Neural progenitor cell (in vitro differentiated cells): ENCODE measurements at places on chromosomes 1 and 21.

GRCh38 chr1:12532405-12533315, 85.3 kb downstream of the DHRS3 start:
- no peak for DNase-seq

- no peak for DNase-seq
Observed at GRCh38 chr1:32249831-32250525, 1.1 kb upstream of the LCK start.

DNA sequence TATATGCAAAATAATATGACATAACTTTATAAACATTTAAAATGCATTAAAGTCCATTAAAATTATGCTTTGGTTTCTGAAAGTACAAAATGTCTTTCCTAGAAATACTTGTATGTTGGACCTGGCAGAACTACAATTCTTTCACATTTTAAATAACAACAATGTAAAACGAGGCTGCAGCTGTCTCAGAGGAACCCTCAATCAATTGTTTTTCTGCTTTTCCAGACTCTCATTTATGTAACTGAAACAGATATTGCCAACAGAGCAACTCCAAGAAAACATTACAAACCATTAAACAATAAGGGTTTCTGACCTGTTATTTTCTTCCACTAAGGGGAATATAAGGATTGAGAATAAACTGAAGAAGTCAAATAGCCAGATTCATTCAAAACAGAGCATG, 1193.4 kb downstream of the NCAM2 start:
- DNase-seq = no peak

- DNase-seq = no peak
Observed at GRCh38 chr1:224500796-224501195, 66.2 kb upstream of the WDR26 start.

- DNase-seq = no peak
Observed at GRCh38 chr1:150385537-150386445, 21.8 kb downstream of the RPRD2 start.

DNA sequence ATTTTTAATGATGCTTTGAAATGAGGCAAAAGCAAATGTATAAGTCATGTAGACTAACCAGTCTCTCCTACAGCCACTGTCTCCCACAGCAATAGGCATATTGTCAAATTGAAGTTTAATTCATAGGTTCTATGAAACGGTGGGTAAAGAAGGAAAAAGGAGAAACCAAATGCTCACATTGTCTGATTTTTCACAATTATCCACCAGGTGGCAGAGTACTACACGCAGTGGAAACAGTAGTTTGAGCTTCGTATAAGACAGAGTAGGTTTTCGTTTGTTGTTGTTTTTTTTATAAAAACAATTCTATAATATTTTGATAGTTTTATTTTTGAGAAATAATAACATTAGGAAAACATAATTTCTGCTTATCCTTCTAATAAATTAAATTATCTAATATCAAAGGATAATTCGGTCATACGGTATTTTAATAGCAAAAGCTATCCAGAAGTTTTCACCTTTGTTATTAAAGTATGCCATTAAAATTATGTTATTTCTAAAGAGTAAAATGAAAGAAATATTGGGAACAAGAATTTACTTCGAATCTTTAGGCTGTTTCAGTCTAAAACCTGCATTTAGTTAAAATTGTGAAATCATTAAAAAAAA, 39.1 kb downstream of the TYW3 start:
- DNase-seq = peak; percentile 68

GRCh38 chr21:42781150-42781970, 98.0 kb downstream of the WDR4 start:
- DNase-seq = peak; percentile 49

- DNase-seq = peak; percentile 36
Observed at GRCh38 chr1:212507369-212507768, 74.6 kb downstream of the NENF start.

DNA sequence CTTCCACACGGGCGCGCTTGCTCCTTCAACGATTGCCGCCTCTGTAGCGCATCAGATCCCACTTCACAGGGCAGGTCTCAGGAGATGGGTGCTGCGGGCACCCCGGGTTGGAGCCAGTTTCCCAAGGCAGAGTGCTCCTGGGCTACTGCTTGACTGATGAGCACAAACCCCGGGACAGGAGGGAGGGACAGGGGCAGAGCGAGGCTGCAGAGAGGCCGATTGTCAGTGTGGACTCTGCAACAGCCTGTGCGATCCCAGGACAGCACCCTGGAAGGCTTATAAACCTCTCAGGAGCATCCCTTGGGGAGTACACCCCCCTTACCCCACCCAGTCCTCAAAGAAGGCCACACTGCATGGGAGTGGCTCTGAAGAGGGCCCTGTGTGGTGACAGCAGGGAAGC, 28.0 kb upstream of the BACE2 start:
- no peak for DNase-seq

DNA sequence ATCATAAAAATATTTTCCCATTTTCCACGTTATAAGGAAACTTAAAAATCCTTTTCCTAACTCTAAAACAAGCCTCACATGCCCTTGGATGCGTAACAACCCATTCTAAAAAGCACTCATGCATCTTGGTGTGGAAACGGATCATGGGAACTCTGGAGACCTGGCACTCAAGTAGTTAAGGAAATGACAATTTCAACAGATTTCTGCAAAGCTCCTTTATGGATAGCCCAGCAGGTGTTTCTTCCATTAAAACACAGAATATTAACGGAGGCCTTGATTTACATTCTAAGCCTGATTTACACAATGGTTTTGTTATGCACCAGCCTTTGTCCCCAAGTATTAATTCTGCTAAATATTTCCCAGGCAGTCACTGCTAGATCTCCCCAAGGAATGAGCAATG, 12.9 kb downstream of the PARS2 start:
- no peak for DNase-seq
